T-helper 1 cell (primary cell): ENCODE measurements at places on chromosomes 12 and 14.

GRCh38 chr12:112973818-112974231 lies 4.5 kb upstream of the OAS2 start:
- DNase-seq, result no peak

DNA sequence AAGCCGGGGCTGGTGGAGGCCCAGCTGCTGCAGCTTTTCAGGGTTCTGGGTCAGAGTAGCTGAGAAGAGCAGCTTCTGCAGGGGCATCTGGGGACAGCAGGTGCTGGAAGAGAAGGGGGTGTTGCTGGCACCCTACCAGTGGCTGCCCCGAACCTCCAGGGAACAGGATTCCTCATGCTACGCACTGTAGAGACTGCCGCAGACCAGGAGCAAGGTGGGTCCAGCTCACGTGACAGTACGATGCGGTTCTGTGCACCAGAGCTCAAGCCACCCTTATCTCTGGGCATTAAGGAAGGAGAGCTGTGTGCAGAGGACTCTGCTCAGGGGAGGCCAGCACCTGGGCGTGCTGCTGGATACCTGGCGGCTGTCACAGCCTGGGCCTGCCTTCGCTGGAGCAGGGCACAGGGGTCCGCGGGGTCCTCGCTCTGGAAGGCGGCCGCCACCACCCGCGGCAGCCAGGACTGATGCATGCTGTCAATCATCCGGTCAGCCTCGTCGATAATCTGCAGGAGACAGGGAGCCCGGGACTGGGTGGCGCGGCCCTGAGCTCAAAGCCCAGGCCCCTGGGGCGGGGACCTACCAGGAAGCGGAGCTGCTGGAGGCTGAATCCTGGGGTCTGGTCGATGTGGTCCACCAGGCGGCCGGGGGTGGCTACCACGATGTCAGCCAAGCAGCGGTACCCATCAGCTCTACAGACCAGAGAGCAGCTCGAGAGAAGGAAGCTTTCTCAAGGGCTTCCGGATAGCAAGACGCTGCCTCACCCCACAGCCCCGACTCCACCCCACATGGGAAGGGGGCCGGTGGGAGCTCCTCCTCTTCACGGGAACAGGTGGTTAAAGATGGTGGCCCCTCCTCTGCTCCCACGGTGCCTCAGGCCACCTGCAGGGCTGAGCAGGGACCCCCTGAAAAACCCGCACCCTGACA lies 2.9 kb downstream of the DDX51 start:
- DNase-seq, result no peak

GRCh38 chr14:106276326-106277267 lies 750.2 kb downstream of the TMEM121 start:
- DNase-seq, result no peak

- no peak for DNase-seq
These were observed 765 bp upstream of the NFYB start for GRCh38 chr12:104138797-104139152.

- DNase-seq, result no peak
These were observed 82.3 kb upstream of the ST8SIA1 start for GRCh38 chr12:22416801-22417200.

GRCh38 chr14:24960816-24961215 lies 89.1 kb downstream of the STXBP6 start:
- no peak for DNase-seq

DNA sequence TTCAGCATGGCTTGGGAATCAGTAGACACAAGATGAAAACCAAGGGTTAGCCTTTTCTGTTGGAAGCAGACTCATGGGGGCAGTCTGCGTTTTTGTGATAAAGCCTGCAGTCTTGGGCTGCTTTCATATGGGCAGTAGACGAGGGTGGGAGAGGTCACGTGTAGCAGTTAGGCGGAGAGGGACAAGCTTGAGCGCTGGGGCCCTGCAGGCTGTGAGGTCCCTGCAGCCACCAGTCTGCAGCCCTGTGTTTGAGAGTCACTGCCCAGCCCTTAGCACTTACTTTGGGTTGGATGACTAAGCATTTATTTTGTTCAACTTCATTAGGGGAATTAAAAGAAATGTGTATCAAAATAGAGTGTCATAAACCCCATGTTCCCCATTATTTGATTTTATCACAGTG lies 37.2 kb downstream of the EP400 start:
- no peak for DNase-seq

DNA sequence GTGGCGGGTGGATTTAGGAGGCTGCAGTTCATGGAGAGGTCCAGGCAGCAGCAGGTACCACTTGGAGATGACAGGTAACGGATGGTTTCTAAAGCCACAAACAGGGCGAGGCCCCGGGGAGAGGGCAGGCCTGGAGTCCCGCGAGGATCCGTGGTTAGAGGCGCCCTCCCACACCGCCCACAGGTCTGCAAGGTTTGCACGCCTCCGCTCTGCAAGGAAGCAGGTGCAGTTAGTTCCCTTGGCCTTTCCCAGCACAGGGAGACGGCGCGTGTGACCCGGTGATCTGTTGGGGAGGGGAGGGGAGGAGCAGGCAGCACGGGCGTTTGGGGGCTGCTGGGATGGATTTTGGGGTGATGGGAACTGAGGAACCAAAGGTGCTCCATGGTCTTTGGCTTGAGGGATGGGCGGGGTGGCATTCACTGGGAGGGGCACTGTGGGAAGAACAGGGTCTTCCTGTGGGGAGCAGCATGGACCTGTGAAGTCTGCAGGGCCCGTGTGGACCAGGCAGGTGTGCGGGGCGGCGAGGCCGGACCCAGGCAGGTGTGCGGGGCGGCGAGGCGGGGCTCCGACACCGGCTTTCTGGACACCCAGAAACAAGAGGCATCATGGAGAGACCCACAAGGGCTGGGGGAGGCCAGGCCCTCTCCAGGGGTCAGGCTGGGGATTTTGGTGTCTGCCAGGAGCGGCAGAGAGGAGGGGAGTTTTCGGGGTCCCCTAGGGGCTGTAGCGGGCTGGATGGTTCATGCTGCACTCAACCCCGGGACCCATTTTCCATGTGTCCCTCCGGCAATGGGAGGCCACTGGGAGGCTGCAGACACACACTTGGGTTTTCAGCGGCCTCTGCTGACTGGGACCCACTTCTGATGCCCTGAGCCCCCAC lies 29.1 kb downstream of the NOC4L start:
- no peak for DNase-seq
